Renal pelvis (tissue), 12 donors: ENCODE measurements at places on chromosomes 5 and 9. TPM values are rescaled to one million over a fixed set of nuclear protein-coding genes. Genes with fewer than 3 reads are reported as not detected.

The ENTPD8 gene
- 0.61 TPM for polyA plus RNA-seq

The RLN2 gene
- 2.7 TPM for polyA plus RNA-seq

The ATOX1 gene
- 102 TPM for polyA plus RNA-seq

The C9orf50 gene
- polyA plus RNA-seq: 1.2 TPM

The DOK3 gene
- polyA plus RNA-seq: 7.1 TPM

The SLC6A3 gene
- polyA plus RNA-seq: 0.15 TPM

The CDC42SE2 gene
- 44.2 TPM for polyA plus RNA-seq

The PCDHGC3 gene
- polyA plus RNA-seq: 131 TPM

The INSYN2B gene
- 2.1 TPM for polyA plus RNA-seq

The SPINK6 gene
- not detected for polyA plus RNA-seq

The PCDHB5 gene
- 9.1 TPM for polyA plus RNA-seq
